ENCODE measurements at places on chromosomes 13 and 19. TPM values are rescaled to one million over a fixed set of nuclear protein-coding genes. Genes with fewer than 3 reads are reported as not detected.

KLK15 gene
- total RNA-seq: not detected

NLRP9 gene
- not detected for total RNA-seq

DNA sequence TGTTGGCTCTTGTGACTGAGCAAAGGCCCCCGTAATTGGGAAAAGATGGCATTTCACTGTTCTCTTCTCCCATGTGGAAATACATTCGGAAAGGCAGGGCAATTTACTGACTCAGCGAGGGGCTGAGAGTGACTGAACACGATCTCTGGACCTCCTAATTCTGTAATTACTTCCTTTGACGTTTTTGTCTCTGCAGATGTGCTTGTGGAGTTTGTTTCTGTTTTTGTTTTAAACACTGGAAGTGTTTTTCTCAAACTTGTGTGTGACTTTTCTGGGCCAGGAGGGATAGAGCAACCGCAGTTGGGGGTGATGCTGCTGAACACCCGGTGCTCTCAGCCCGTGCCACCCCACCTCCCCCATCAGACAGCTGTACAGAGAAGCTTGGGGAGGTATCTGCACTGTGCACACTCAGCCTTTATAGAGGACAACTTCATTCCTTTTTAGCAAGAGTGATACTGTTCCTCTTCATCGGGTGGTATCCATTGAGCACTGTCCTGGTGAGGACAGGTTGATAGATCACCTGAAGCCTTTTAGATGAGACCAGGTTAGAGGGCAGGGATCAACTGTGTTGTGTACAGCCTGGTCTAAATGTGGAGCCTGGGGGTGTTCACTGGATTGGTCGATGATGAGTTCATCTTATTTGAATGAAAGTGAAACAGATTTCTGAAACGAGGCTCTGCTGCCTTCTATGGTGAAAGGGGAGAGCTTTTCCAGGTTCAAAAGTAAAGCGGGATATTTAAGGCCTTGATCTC lies 117.4 kb downstream of the ESD start:
- DNase-seq: no peak

DNA sequence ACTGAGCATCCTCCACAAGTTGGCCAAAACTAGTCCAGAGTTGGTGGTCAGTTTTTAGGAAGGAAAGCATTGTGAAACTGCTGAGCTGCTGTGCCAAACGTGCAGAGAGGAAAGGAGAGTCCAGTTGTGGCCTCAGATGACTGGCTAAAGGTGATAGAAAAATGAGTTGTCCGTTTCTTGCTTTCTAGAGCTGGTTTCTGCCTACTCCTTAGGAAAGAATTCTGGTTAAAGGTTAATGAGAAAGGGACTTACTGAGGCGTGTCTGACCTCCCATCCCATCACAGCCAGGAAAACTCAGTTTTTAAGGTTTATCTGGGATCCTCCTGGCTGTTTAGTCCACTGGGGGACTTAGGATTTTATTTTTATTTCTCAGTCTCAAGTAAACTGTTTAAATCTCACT lies 1186.3 kb downstream of the UQCRFS1 start:
- DNase-seq: no peak

GRCh38 chr13:88074794-88075510 lies 403.8 kb downstream of the SLITRK5 start:
- no peak for DNase-seq
